ENCODE measurements at places on chromosomes 11 and 22. TPM values are rescaled to one million over a fixed set of nuclear protein-coding genes. Genes with fewer than 3 reads are reported as not detected.

DNA sequence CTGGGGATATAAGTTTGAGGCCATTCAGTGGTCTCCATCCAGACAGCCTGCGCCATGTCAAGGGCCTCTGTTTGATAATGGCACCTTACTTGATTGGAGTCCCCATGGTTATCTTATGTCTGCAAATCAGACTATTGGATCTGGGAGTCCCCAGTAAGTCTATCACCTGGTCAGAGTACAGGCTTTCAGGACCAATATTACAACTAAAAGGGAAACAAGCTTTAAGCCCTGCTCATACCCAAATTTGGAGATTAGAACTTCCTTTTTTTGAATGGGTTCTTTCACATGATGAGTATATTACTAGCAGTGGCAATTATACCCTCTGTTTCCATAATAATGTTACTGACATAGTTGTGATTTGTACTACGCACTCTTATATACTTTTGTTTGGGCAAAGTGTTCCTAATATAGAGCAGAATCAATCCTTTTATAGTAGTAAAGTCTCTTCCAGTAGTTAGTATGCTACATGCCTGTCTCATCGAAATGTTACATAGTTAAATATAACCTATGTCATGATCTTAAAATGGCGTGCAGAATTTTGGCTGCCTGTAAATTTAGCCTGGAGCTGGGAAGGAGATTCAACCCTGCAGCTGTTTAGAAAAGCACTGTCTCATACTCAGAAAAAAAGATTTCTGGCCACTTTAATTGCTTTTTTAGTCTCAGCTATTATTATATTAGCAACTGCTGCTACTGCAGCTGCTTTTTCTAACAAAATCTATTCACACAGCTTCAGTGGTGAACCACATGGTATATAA lies 4.9 kb downstream of the MS4A15 start:
- no peak for DNase-seq

DNA sequence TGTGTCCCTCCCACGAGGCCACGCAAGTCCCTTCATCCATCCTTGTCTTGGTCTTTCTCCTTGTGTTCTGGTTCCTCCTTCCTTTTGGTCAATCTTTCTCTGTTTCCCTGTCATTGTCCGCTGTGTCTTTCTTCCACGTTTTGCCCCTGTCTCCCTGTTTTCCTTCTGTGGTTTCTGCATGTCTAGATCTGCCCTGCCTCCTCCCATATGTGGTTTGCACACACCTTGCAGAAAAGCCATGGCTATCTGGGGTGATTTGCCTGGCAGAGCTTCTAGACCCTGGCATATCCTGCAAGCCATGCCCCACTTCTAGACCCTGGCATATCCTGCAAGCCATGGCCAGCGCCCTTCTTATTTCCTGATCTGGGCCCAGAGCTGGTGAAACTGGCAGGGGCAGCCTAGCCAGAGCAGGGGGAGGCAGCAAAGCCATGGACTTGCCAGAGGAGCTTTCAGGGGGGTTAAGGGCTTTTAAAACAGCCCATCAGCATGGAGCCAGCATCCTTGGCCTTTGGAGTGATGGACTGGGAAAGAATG lies 131.6 kb upstream of the NECTIN1 start:
- peak; percentile 36 for DNase-seq

DNA sequence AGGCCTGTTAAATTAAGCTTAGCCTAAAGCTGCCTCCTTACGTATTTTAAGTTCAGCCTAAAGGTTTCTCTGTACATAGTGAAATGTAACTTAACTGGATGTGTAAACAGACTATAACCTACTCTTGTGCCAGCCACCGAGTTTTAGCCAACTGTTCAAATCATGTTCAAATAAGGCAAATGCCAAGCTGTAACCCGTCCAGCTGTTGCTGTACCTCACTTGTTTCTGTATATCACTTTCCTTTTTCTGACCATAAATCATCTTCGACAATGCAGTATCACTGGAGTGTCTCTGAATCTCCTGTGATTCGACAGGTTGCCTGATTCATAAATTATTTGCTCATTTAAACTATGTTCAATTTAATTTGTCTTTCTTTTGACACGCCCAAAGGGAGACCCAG lies 4.0 kb upstream of the PLAAT5 start:
- no peak for DNase-seq

- no peak for DNase-seq
Measured at GRCh38 chr11:128549256-128549944, 38.0 kb downstream of the ETS1 start.

Gene MOV10L1
- not detected for total RNA-seq

Gene TSGA10IP
- total RNA-seq = not detected

DNA sequence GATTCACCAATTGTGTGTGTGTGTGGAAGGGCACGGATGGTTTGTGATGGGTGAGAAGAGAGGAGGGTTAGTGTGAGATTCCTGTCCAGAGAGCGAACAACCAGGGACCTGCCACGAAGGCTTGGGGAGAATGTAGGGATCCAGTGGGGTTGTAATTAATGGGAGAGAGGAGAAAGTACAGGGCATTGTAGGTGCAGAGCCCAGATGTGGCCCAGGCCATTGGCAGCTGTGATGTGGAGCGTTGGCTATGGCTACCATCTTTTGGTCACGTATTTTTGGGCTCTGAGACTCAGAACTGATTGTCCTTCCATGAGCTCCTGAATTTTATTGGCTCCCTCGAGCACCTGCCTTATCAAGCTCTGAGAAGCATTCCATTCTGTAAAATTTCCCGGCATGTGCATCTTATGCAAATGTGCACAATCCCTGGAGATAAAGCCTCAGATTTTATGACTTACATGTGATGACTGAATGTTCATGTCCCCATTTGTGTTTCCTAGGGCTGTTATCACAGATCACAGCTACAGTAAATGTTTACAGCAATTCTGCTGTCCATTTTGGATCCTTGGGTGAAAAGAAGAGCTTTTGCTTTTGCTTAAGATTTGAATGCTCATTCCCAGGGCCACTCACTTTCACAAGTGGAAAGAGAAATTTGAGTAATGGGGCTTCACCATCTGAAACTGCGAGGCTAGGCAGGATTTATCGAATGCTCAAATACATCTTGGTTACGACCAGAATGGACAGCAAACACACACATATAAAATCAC lies 33.1 kb downstream of the SLC5A1 start:
- DNase-seq = no peak

DNA sequence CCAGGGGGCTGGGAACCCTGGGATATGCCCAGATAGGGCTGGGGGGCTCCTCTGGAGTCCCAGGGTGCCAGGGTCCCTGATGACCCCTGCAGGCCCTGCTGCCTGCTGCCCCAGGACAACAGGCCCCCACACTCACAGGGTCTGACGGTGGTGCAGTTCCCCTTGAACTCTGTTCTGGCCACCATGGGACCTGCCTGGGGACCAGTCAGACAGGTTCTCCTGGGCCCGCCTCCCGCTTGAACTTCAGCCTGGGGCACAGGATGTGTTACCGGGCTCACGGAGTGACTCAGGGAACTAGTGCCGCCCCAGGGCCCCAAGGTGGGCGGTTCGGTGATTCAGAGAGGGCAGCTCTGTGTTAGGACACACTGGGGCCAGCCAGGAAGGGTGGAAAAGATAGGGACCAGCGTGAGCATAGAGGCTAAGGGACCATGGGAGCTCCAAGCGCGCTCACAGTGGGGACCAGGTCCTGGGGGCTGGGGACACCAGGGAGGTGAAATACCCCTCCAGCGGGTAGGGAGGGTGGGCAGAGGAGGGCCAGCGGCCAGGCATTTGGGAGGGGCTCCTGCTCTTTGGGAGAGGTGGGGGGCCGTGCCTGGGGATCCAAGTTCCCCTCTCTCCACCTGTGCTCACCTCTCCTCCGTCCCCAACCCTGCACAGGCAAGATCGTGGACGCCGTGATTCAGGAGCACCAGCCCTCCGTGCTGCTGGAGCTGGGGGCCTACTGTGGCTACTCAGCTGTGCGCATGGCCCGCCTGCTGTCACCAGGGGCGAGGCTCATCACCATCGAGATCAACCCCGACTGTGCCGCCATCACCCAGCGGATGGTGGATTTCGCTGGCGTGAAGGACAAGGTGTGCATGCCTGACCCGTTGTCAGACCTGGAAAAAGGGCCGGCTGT lies 21.5 kb upstream of the TXNRD2 start:
- DNase-seq = peak; percentile 85
